ENCODE measurements at places on chromosomes 5 and 9.
A peak's percentile ranks its signal among the peaks of the same experiment; 100 is the strongest.

GRCh38 chr9:100443781-100444768, 17.1 kb downstream of the MSANTD3 start:
- DNase-seq = no peak

DNA sequence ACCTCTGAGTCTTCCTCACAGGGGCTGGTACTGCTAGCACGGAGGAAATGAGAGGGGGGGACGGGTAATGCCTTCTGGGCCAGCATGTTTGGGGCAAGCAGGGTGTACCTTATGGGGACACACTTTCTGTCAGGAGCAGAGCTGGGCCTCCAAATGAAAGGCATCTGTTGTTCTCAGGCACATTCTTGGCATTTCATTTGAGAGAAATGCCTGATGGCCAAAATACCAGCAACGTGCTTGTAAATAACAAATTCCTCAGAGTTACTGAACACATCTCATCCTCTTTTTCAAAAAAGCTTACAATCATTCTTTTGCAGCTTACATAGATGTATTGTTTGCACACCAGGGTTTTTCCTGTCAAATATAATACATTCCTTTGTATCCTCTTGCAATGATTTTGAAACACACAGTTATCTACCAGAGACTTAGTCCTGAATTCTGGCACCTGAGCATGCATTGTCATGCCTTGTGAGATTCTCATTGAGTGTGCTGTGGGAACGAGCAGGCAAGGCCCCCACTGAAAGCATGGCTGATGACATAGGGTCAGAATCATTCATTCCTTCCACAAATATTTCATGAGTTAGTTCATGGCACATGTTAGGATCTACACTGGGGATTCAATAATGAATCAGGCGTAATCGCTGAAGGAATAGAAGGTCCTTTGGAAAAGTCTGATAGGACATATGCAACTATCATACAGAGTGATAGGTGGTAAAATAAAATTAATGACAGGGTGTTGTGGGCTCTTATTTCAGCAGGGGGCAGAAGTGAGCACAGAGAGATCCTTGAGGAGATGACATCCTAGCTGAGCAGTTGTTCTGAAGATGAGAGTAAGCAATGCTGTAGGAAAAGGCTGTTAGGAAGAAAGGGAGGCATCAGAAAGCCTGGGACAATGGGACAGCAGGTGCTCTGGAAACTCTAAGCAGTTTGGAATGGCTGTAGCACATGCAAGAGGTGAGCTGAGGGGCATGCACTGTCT, 260.9 kb upstream of the TUT7 start:
- DNase-seq = no peak

GRCh38 chr9:107367727-107368502, 84.8 kb downstream of the RAD23B start:
- no peak for DNase-seq

- DNase-seq = peak; percentile 38
Observed at GRCh38 chr9:83334320-83334719, 203.9 kb downstream of the FRMD3 start.

GRCh38 chr5:135194573-135195269, 160.7 kb upstream of the PITX1 start:
- no peak for DNase-seq

DNA sequence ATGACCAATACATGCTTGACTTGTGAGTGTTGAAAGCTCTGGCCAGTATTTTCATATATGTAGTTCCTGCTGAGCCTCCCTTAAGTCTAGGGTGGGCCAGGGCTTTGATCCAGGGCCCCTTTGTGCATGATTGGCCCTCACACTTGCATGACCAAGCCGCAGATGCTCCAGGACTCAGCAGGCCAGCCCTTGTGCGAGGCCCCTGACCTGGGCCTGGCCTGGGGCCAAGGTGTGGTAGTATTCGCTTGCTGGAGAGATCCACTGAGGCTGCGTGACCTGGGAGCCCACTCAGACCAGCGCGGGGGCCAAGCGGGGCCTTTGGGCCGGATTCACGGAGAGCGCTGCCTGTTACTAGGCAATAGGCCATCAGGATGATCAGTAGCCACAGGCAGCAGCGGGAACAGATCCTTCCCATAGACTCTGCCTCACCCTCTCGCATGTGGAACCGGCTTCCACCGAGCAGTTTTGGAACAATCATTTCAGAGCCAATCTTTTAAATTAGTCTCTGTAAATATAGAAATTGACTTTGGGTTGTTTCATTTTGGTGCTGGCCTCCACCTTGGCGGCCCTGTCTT, 79.0 kb upstream of the PTCH1 start:
- DNase-seq = no peak

- DNase-seq = no peak
Observed at GRCh38 chr5:135238622-135239452, 160.2 kb downstream of the MACROH2A1 start.
